ENCODE measurements at places on chromosomes 6 and 20.

DNA sequence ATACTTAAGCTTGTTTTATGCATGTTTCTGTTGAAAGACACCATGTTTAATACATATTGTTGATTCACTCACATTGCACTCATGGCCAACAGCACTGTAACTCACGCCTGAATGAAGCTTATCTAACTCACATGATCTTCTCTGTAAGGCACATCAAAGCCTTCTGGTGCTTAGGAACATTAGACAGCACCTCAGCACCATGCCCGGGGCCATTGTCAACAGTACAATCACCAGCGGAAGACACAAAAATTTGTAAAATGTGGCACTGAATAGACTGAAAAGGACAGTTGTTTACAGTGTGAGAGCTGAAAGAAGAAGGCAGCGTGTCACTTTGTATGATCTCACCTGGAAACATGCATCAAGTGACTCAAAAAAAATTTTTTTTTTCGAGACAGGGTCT lies 8.9 kb upstream of the TCF15 start:
- no peak for DNase-seq

GRCh38 chr6:26172608-26172968 lies 85.4 kb downstream of the HFE start:
- DNase-seq = peak; percentile 22

DNA sequence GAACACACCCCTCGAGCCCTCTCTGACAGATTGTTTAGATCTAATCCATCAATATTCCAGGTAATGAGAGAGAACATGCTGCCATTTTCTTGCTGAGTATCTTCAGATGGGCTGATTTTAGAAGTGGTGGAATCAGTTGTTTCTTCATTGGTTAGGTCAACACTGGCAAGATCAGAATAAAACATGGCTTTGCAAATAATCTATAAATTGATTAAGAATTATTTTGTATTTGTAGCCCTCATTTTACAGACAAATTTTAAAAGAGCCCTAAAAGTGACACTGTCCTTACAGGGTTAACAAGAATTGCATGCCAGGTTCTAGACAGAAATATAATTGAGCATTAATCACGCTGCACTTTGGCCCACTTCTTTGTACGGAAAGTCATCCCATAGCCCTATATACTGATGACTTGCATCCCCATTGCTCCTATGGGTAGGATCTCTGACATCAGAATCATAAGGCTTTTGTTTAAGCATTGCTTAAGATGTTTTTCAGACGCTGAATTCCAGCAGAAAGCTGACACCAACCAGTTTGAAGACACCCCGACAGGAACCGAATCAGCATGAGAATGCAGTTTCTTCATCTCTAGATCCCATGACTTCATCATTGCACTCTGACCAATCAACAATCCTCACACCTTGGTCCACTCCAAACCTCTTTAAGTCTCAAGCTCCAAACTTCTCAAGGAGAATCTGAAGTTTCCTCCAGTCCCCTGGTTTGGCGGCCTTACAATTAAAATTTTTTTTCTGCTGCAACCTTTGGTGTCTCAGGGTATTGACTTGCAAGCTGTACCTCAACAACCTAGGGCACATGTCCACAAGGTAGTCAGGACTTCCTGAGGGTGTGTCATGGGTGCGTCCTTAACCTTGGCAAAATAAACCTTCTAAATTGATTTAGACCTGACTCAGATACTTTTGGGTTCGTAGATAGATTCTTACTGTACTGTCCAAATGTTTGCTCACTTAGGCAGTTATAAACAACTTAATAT lies 7.8 kb downstream of the TDP2 start:
- DNase-seq = no peak

GRCh38 chr6:74256781-74257180 lies 560.8 kb downstream of the CD109 start:
- DNase-seq = no peak

DNA sequence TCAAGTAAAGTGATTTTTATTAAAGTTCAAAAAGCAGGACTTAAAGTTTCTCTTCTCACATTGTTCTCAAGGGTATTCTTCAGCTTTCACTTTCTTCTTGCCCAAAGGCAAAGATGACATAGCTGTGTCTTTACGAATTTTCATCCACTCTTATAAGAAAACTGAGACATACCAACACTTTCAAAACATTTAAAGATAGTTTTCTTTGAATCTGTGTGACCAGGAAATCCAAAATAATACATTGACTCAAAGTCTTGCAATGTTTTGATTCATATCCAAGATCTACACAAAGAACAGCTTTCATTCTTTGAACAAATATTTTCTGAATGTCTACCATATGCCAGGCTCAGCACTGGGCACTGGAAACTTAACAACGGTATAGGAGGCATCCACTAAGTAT lies 117.9 kb downstream of the SIM1 start:
- no peak for DNase-seq

GRCh38 chr6:143934867-143935266 lies 70.6 kb downstream of the ZC2HC1B start:
- DNase-seq = no peak

- DNase-seq = peak; percentile 65
Measured at GRCh38 chr20:62652041-62652893, 10.0 kb downstream of the SLCO4A1 start.

All from activated gamma-delta T cell treated with Interleukin-2 at 50 U/mL for 16 hours (primary cell).